KG1 (cell line): ENCODE measurements at places on chromosomes 6 and 20.

DNA sequence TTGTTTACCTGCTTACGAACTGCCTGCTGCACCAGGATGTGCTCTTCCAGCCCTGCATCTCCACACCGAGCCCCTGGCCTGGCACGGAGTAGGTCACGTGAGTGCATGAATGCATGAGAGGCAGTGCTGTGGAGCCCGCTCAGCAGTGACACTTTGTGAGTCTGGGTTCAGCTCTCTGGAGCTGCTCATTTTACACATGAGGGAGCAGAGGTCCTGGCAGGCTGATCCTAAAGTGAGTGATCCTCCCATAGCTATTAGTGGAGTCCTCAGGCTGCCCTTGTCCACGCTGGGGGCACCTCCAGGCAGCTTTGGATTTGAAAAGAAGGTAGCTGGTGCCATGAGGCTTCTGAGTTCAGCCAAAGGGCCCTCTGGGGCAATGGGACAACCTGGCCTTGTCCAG lies 64.2 kb downstream of the EDN3 start:
- no peak for DNase-seq

DNA sequence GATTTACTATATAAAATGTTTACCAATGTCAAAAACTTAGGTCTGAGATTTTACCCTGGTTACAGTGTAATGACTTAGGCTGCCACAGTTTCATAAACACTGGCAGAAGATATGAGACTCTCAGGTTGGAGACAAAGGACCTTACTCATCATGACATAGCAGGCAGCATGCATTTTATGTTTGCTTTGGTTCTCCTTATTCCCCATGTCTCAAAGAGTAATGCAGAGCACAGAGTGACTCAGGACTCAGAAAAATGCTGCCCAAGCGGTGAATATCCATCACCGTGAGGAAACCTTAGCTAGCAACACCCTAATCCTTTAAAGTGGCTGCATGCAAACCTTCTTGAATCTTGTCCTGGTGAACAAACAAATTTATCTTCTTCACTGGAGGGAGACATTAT lies 112.1 kb upstream of the EYS start:
- DNase-seq = no peak

GRCh38 chr6:16078064-16078463 lies 50.8 kb upstream of the MYLIP start:
- no peak for DNase-seq

DNA sequence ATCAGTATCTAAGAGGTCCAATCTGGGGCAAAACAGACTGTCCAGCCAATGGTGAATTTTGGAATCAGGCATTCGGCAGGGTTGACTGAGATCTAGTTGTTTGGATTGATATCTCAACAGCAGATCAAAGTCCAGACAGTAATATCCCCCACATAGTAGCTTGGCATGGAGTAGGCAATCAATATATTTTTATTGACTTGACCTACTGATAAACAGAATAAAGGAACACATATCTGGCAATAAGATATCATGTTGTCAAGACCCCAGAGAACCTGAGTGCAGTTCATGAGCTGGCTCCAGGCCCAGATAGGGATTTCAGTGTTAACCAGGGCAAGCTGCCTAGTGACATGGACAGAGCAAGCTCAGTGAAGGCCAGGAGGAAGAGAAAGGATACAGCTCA lies 34.4 kb downstream of the TNFAIP3 start:
- DNase-seq = no peak

GRCh38 chr6:19153270-19153980 lies 683.7 kb upstream of the ID4 start:
- DNase-seq = no peak

DNA sequence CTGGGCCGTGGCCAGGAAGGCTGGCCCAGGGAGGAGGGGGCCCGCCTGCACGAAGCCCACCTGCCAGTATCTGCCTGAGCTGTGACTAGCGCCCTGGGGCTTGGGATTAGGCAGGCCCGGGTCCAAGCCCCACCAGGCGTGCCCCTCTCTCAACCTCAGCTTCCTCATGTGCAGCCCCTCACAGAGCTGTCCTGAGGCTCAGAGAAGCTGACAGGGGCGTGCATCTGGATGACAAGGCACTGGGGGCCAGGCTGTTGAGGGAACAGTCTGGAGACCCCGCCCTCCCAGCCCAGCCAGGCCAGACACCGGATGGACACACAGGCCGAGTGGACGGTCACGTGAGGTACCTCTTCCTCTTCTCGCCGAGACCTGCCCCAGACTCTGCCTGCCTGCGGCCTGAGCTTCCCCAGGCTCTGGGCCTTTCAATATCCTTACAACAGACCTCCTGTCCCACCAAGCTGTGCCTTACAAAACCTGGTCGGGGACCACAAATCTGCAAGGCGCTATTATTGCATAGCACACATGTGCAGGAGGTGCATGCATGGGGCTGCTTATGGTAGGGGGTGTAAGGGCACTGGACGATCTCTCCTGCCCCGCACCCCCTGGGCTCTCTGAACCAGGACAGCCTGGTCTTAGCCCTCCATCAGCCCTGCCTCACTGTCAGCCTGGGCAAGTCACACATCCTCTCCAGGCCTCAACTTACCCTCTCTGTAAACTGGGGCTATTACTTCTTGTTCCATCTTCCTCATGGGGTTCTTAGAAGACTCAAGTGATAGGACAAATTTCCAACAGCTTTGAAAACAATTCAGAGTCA lies 20.0 kb downstream of the NOL4L start:
- no peak for DNase-seq

DNA sequence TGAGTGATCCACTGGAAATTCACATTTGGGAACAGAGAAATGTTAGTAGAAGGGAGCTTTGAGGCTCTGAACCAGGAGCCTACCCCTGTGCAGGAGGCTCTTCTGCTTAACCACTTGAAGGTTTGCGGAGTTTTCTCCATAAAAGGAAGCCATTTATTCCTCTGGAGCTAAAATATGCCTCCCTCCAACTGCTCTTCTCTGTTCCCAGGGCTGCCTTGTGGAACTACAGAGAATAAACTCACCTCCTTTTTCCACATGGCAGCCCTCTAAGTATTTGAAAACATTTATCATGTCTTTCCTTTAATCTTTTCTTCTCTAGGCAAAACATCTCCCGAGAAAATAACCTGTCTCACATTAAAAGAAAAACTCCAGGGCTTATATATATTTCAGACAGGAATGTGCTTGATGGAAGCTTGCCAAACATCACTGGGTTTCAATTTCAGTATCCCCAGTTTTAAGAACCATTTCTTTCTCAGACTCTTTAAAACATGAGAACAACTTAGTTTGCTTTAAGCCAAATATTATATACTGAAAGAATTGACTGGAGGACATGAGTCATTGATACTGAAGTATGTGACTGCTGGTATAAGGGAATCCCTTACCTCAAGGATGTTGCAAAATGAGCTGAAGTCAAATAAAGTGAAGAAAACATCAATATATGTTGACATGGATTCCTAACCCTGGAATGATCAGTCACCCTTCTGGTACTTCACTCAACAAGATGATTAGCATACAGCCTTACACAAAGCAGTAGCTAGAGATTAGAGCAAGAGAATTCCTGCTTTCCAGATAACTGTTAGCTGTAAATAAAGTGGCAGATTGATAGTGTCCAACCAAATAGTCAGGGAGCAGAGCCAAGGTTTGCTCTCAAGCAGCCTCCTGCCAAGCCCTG lies 74.0 kb downstream of the ZBTB2 start:
- no peak for DNase-seq

DNA sequence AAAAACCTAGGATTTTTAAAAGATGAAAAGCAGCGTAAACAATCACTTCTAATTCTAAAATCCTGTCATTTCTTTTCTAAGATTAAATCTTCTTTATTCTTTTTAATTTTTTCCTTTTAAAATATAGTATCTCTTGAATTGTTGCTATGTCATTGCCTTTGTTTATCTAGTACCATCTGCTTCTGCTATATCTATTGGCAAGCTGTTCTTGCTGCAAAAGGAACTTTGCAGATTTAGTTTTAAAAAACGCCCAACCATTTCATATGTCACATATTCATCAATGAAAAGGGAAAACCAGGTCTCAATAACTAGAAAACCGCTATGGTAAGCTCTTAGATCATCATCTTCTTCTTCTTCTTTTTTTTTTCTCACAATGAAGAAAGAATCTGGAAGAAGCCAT lies 11.5 kb upstream of the EEF1A1 start:
- DNase-seq = no peak

- no peak for DNase-seq
These were observed 979.6 kb upstream of the MAP3K7 start for GRCh38 chr6:91566467-91566866.

GRCh38 chr6:30601815-30602641 lies 15.0 kb downstream of the PPP1R10 start:
- no peak for DNase-seq

- DNase-seq = no peak
These were observed 613.7 kb upstream of the FLRT3 start for GRCh38 chr20:14951105-14951504.

GRCh38 chr20:37556538-37556937 lies 28.9 kb upstream of the BLCAP start:
- DNase-seq = no peak

DNA sequence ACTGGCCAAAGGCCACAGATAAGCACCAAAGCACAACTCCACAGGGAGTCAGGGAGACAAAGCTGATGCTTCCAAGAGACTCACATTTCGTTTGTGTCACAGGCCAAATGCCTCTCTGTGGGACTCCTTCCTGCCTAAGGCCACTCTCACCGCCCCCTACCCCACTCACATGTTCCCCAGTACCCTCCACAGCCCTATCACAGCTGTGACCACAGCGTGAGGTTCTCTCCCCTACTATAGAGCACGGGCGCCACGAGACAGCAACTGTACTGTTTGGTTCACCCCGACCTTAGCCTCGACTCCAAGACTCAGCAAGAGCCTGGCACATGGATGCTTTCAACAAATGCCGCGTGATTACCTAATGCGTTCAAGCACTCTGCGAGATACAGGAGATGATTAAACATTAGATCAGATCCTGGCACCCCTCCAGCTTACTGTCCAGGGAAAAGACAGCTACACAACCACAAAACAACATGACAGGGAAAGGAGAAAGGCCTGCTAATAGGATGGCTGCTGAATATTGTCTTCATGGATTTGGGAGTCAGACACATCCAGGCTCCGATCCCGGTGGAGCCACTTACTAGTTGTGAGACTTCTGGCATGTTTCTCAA lies 105.5 kb downstream of the AGPAT4 start:
- no peak for DNase-seq

- DNase-seq = peak; percentile 37
These were observed 3.3 kb upstream of the MOG start for GRCh38 chr6:29653452-29654038.

GRCh38 chr20:57622201-57622570 lies 2.0 kb upstream of the ZBP1 start:
- no peak for DNase-seq

DNA sequence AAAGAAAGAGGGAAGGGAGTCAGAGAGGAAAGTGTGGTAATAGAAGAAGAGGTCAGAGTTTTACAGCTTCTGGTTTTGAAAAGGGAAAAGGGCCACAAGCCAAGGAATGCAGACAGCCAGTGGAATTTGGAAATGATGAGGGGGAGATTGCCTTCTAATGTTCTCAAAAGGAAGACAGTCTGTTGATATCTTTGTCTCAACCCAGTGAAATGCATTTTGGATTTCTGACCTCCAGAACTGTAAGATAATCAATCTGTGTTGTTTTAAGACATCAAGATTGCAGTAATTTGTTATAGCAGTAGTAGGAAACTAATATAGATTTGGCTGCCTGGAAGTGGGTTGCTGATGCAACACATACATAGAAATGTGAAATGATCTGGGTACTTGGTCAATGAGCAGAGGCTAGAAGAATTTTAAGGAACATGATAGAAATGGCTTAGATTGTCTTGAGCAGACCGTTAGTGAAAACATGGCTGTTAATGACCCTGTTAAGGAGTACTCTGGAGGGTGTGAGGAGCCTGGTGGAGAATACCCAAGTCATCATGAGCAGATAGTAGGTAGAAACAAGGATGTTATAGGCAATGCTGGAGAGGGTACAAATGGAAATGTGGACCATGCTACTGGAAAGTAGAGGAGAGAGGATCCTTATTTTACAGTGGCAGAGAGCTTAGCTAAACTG lies 255.8 kb upstream of the RAB32 start:
- DNase-seq = no peak

DNA sequence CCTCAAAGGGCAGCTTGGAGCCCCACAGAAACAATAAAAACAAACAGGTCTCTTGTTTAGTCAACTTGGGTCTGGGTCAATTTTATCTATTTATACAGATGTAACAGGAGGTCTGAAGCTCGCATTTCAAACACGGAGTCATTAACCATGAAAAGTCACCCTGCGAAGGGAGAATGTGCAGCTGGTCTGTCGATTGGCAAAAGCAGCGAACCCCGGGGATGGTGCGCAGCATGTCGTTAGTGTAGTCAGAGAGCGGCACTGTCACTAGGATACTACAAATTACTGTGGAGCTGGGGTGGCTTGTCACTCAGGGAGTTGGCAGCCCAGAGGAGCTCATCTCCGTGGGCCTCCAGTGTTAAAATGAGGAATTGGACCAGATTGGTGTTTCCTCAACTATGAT lies 190.4 kb upstream of the ARG1 start:
- DNase-seq = no peak

- no peak for DNase-seq
These were observed 1383.5 kb upstream of the DEFB115 start for GRCh38 chr20:29873946-29874345.

DNA sequence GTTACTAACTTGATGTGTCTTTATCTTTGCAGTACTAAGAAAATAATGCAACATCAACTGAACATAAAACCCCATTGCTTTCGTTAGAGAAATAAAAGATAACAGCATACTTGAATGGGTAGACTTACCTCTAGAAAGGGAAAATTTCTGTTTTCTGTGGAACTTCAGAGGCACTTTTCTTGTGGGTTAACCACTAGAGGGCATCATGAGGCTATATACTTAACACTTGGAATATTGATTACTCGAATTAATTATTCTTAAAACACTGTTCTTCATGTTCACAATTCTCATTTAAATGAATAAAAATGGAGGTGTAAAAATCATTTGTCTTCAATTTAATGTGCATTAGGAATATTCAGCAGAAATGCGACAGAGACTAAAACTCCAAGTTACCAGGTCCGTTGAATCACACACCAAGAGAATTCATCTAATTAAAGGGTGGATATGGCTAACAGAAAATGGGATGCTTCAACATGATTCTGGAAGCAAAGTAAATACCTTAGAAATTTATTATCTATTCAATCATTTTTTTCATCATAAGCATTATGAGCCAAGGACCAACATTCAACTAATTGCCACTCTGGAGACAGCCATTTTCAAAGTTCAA lies 330.8 kb upstream of the PREP start:
- DNase-seq = peak; percentile 10

GRCh38 chr6:10886691-10887502 lies at the start of gene SYCP2L:
SYCP2L (plus strand) TSS chr6:10887052; CDS start chr6:10887127, 75 bp downstream.
- DNase-seq = no peak

GRCh38 chr6:2085657-2086056 lies 159.7 kb downstream of the GMDS start:
- DNase-seq = no peak

GRCh38 chr20:55437798-55438415 lies 567.4 kb downstream of the CBLN4 start:
- no peak for DNase-seq
